Ecto neural progenitor cell (in vitro differentiated cells): ENCODE measurements at places on chromosomes 5 and 9.

DNA sequence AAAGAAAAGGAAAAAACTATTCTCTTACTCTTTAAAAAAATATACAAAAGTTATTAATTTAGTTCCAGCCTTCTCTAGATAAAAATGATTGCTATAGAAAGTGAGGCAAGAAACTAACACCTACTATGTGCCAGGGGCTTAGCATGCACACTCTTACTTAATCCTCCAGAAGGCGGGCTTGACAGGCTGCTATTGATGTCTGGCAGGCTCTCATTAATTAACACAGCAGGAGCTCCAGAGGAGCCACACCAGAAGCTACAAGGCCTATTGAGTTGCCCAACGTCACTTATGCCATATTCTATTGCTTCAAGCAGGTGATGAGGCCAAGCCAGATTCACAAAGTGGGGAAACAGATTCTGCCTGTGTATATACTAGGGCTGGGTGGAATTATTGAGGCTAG, 54.6 kb upstream of the CLINT1 start:
- DNase-seq, result peak; percentile 53

DNA sequence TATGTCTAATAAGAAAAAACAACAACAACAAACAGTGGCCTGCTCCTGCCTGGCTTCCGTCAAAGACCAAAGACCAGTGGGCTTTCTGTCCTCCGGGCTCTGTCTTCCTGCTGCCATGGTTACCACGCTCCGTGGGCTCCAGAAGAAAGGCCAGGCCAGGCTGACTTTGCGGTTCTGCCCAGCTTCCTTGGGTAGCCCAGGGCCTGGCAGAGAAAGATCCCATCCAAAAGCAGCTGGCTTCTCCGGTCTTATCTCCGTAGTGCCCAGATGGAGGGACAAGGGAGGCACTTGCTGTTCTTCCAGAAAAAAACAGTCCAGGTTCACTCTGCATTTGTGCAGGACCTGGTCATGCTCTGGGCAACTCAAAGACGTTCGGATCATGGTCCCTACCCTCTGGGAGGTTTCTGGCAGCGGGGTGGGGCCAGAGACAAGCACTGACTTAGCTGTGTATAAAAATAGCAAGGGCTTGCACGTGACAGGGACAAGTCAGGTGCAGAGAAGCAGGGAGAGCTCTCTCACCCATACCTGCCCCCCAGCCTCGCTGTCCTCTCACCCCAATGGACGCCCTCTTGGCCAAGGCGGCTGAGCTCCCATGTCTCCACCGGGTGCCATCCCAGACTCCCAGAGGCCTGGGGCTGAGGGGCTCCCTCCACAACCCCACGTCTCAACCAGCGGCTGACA, 212.2 kb downstream of the C9orf50 start:
- DNase-seq, result no peak

- no peak for DNase-seq
Measured at GRCh38 chr5:97658116-97658900, 475.3 kb upstream of the RIOK2 start.

DNA sequence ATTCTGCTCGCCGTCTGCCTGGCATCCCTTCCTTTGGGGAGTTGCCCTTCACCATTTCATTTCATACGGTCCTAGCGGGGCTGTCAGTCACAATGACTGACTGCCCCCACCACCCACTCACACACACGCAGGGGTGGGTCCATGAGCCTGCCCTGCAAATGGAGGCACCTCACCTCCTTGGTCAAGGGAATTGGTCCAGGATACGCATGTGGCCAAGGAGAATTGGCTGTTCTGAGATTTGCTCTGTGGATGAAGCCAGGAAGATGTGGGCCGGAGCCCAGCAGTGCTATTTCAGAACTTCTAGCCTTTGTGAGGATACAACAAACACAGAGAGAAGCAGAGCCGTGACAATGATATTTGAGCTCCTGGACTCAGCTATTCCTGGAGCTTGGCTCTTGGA, 17.0 kb downstream of the C1QTNF2 start:
- no peak for DNase-seq
